ENCODE measurements at places on chromosomes 7 and 10.

- DNase-seq, result no peak
Observed at GRCh38 chr10:110992006-110992800, 72.8 kb downstream of the SHOC2 start.

- DNase-seq, result no peak
Observed at GRCh38 chr10:104816501-104816900, 175.4 kb downstream of the SORCS3 start.

DNA sequence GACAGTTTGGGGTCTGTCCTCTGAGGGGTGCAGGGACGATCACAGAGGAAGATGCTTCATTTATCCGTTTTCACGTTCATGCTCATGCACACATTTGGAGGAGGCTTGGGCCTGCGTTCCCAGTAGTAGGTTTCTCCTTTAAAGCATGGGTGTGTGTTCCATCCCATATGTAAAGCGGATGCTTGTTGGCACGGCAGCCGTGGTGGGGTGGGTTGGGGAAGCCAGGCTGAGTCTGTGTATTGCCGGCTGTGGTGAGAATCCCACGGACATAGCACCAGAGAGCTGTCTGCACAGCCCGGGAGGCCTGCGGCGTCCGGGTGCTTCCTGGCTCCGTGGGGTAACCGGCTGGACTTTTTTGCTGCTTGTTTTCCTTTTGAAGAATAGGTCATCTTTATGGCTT lies 440 bp downstream of the JAKMIP3 start:
- no peak for DNase-seq

DNA sequence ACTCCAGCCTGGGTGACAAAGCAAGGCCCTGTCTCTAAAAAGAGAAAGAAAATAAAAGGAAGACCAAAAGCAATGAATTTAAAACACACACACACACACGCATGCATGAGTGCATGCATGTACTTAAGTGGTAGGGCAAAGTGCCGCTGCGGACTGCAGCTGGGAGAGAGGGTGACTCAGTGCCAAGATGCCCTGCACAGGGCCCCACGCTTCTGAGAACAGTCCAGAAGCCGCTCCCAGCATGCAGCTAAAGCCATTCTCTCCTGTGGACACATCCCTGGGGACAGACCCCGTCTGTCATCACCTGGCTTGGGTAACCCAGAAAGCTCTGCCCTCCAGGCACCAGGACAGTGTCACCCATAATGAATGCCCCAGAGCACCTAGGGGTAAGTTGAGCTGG lies 61.0 kb upstream of the MYL10 start:
- DNase-seq, result no peak

- no peak for DNase-seq
Observed at GRCh38 chr10:74827045-74827441, 643 bp downstream of the KAT6B start.

- DNase-seq, result no peak
Observed at GRCh38 chr10:53489335-53490182, 717.0 kb upstream of the MBL2 start.

GRCh38 chr7:27194686-27195379 lies 5.1 kb downstream of the HOXA13 start:
- no peak for DNase-seq

Measured in central memory CD8-positive, alpha-beta T cell (primary cell).